T-helper 17 cell (primary cell): ENCODE measurements at places on chromosomes 2 and 18. TPM values are rescaled to one million over a fixed set of nuclear protein-coding genes. Genes with fewer than 3 reads are reported as not detected.

DNA sequence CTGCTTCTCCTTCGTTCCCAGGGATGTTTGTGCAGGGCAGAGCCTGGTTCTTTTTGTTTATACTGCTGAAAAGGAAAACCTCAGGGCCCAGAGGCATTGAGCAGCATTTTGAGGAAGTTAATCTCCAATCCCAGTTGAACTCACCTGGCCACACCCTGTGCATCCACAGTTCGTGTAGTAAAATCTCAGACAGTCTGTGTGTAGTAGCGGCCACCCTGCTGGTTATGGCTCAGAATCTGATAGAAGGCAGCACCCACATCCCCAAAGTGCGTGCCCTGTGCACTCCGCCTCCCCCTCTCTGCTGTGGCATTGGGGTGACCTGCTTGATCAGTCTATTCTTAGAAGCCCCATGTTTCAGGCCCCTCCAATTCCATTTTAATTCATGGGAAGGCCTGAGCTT, 10.9 kb downstream of the TRIB2 start:
- DNase-seq = no peak
- peak overlapping the region; percentile 98 for H3K27ac ChIP-seq
- H3K4me3 ChIP-seq = peak overlapping the region; percentile 79
- H3K27me3 ChIP-seq = no peaks in the 10 kb centered on the region

DNA sequence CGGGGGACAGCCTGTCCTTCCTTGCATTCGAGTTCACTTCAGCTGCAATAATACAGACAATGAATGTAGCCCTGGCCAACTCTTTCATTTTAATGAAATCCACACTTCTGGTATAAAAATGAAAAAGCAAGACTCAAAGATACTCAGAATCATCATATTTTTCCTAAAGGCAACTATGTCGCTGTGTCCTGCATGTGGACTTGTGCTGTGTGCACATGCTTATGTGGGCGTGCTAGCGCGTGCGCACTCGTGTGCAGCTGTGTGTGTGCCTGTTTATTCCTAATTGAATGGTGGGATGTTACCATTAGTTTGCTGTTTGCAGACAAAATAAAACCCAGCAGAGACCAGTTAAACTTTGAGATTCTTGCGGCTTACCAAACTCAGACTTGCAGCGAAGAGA, 49.6 kb downstream of the SMIM21 start:
- peaks cover 2% of the 10 kb centered on the region for H3K36me3 ChIP-seq
- no peak overlapping the region for H3K27ac ChIP-seq
- no peak for DNase-seq

DNA sequence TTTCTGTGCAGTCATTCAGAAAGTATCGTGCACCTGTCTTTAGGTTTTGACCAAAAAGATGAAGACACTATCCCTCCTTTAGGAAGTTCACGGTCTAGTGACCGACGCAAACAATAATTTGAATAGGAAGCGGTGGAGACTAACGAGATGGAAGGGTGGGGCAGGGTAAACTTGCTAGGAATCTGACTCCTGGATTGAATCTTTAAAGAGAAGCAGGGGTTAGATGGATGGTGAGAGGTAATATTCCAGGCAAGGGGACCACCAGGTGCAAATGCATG, 651 bp upstream of the TXNL1 start:
- H3K4me1 ChIP-seq = peaks cover 34% of the 10 kb centered on the region
- H3K27ac ChIP-seq = peak overlapping the region; percentile 98
- peak overlapping the region; percentile 99 for H3K4me3 ChIP-seq
- DNase-seq = no peak

Gene SCYGR4
- total RNA-seq = not detected

DNA sequence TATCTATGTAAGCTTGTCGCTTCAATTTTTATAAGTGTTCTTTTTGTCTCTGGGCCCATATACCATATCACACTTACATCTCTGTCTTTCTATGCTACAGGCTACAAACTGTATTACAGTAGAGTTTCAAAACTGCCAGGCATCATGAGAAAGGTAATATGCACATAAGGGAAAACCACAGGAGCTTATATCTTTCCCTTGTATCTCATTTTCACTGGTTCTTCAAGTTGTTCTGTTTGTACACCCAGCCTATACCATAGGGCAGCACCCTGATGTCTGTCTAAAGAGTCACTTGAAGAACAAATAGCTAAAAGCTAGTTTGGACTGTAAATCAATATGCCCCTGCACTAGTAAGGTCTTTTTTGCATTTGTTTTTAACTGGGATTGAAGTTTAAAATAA, 366.7 kb downstream of the FIGN start:
- DNase-seq = no peak
- no peak overlapping the region for H3K4me3 ChIP-seq
- H3K27me3 ChIP-seq = no peaks in the 10 kb centered on the region
- no peaks in the 10 kb centered on the region for H3K4me1 ChIP-seq

DNA sequence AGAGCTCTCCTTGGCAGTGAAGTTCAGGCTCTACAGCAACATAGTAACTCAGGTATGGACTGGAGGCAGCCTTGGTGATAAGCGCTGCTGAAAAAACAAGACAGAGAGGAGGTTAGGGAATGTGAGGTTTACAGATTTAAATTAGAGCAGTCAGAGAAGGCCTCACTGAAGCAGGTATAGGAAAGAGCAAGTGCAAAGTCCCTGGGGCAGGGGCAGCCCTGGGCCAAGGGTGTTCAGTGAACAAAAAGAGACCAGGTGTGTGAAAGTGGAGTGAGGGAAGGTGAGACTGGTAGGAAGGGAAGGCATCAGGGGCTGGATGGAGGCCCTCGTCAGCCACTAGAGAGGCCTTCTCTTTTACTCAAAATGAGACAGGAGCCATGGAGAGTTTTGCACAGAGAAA, 89.6 kb downstream of the LAMA3 start:
- H3K27me3 ChIP-seq = peaks cover 46% of the 10 kb centered on the region
- peaks cover 2% of the 10 kb centered on the region for H3K4me1 ChIP-seq
- H3K36me3 ChIP-seq = peaks cover 3% of the 10 kb centered on the region
- H3K4me3 ChIP-seq = no peak overlapping the region
- H3K27ac ChIP-seq = no peak overlapping the region

DNA sequence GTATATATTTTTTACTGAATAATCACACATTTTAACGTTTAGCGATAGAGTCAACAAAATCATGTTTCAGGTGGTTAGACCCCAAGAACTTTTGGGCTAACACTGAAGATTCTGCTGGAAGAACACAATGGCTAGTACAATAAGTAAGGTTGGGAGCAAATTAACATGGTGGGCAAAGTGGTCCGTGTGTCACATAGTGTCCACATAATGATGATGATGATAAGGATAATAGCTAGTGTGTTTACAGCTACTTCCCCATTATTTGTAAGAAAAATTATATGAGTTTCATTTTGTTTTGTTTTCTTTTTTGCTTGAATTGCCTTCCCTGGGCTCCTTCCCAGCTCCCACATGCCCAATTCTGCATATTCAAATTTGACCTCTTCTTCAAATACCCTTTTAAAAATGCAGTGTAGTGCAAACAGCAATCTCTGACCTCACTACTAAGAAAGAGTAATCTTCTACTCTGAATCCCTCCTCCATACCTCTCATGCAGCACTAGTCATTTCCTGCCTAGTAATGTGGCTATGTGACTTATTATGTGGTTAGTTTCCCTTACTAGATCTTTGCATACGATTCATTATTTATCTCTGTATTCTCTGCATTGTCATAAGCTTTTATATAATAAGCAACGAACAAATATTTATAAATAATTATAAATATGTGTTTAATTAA, 16.9 kb upstream of the VPS54 start:
- H3K27me3 ChIP-seq = no peaks in the 10 kb centered on the region
- peak overlapping the region; percentile 92 for H3K27ac ChIP-seq
- no peak for DNase-seq
- H3K4me1 ChIP-seq = peaks cover 33% of the 10 kb centered on the region

Gene PHOSPHO2
- 4.2 TPM for total RNA-seq

DNA sequence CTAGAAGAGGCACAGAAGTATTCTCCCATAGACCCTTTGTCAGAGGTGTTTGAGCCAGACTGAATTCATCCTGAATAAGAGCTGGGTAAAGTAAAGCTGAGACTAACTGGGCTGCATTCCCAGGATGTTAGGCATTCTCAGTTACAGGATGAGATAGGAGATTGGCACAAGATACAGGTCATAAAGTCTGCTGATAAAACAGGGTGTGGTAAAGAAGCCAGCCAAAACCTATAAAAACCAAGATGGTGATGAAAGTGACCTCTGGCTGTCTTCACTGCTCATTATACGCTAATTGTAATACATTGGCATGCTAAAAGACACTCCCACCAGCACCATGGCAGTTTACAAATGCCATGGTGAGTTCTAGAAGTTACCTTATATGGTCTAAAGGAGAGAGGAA, 364.9 kb upstream of the TMEFF2 start:
- no peaks in the 10 kb centered on the region for H3K27me3 ChIP-seq
- DNase-seq = no peak
- no peaks in the 10 kb centered on the region for H3K4me1 ChIP-seq
- H3K36me3 ChIP-seq = no peaks in the 10 kb centered on the region
- no peak overlapping the region for H3K4me3 ChIP-seq

- H3K36me3 ChIP-seq = peaks cover 17% of the 10 kb centered on the region
- no peak for DNase-seq
- no peak overlapping the region for H3K27ac ChIP-seq
- H3K4me1 ChIP-seq = peaks cover 7% of the 10 kb centered on the region
Measured at GRCh38 chr2:113263546-113263945, 15.2 kb downstream of the PAX8 start.

Gene TEKT4
- total RNA-seq = not detected

Gene KLHL14
- total RNA-seq = 0.77 TPM

- H3K4me3 ChIP-seq = no peak overlapping the region
- H3K27ac ChIP-seq = no peak overlapping the region
- DNase-seq = no peak
- no peaks in the 10 kb centered on the region for H3K36me3 ChIP-seq
- no peaks in the 10 kb centered on the region for H3K4me1 ChIP-seq
Measured at GRCh38 chr18:73670039-73670438, 477.6 kb downstream of the FBXO15 start.

- no peaks in the 10 kb centered on the region for H3K36me3 ChIP-seq
- H3K27ac ChIP-seq = no peak overlapping the region
- H3K27me3 ChIP-seq = peaks cover 20% of the 10 kb centered on the region
- H3K4me1 ChIP-seq = no peaks in the 10 kb centered on the region
- DNase-seq = no peak
- H3K4me3 ChIP-seq = no peak overlapping the region
Measured at GRCh38 chr2:172701250-172701649, 34.4 kb upstream of the RAPGEF4 start.

Gene GPR155
- 14.0 TPM for total RNA-seq

Gene ABCG5
- total RNA-seq = not detected

DNA sequence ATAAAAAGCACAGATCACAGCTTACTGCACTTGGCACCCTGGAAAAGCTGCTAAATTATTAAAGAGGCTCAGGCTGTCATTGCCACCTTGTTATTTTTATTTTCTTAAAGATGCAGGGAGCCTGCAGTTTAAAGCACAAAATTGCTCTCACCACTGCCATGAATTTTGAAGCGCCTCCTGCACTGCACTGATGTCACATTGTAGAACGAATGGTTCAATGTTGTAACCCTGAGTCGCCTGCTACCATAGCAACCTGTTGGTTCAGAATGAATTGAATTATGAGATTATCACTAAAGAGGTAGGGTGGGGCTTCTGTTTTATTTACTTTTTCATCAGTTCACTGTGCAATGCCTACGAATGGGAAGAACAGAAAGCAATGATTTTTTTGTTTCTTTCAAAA, 16.5 kb downstream of the SCG2 start:
- H3K4me1 ChIP-seq = no peaks in the 10 kb centered on the region
- no peaks in the 10 kb centered on the region for H3K36me3 ChIP-seq
- no peak overlapping the region for H3K27ac ChIP-seq

Gene SKOR2
- not detected for total RNA-seq

DNA sequence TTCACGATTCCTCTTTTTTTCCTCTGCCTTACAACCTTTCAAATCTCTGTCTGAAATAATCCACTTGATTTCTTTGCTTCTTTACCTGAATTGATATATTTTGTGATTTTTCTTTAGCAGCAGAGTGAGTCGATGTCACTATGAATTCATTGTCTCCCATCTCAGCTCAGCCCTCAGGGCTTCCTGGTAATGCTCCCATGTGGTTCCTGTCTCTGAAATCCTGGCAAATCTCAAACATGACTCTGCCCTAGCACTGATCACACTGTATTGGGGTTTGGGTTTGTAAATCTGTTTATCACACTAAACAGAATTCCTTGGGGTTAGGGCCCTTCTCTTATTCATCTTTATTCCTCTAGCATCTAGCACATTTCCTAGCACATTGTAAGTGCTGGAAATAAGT, 43.0 kb upstream of the MSTN start:
- no peak for DNase-seq
- H3K36me3 ChIP-seq = no peaks in the 10 kb centered on the region
- H3K27me3 ChIP-seq = peaks cover under 1% of the 10 kb centered on the region
- H3K4me3 ChIP-seq = no peak overlapping the region
- no peak overlapping the region for H3K27ac ChIP-seq

DNA sequence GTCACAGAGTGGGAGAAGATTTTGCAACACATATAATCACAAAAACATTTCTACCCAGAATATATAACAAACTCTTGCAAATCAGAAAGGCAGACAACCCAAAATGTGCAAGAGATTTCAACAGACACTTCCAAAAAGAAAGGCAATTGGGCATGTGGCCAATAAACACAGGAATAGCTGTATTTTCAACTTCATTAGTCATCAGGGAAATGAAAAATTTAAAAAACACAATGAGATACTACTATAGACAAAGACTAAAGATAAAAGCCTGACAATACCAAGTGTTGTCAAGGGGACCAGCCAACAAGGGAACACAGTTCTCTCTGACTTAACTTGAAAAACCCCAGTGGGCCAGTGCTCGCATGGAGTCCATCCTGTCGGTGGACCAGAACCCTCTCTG, 40.5 kb downstream of the MTHFD2 start:
- peaks cover 3% of the 10 kb centered on the region for H3K4me1 ChIP-seq
- no peaks in the 10 kb centered on the region for H3K27me3 ChIP-seq
- no peak for DNase-seq
- peaks cover 9% of the 10 kb centered on the region for H3K36me3 ChIP-seq
- no peak overlapping the region for H3K27ac ChIP-seq

DNA sequence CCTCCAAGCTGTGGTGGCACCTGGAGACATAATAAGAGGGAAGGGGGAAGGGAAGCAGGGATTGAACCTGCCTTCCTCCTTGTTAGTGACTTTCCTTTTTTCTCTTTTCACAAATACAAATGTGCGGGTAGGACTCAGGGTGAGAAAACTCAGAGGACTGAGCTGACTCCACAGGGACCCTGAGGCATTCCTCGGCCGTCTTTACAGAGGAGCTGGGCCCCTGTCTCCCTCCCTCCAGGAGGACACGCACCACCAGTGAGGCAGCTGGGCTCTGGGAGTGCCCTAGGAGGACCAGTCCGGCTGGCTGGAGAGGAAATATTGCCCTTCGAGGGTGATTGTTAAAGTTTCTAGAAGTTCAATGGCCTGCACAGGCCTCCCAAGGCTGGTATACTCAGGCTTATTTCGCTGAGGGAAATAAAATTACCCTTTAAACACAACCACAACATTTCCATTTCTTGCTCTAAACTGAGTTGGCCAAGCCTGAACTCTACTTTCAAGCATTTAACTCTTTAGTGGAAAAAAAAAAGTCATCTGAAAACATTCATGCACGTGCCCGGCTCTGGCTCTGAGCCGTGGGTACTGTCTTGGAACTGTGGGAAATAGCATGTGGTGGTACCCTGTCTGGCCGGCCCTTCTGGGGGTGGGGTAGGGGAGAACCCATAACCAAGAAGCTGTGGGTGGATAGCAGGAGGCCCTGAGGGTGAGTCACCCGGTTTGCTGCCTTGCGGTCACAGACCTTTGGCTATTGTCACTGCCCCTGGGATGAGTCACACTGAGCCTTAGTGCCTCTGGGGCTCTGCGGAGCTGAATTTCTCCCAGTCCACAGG, 116.0 kb downstream of the COPS8 start:
- H3K36me3 ChIP-seq = no peaks in the 10 kb centered on the region
- DNase-seq = no peak
- no peak overlapping the region for H3K4me3 ChIP-seq

Gene MYOM1
- 3.2 TPM for total RNA-seq

Gene SERPINB11
- total RNA-seq = not detected
